ENCODE measurements at places on chromosomes 16 and 17.

GRCh38 chr17:7445619-7445968 lies 733 bp downstream of the CHRNB1 start:
- peak; percentile 42 for DNase-seq

DNA sequence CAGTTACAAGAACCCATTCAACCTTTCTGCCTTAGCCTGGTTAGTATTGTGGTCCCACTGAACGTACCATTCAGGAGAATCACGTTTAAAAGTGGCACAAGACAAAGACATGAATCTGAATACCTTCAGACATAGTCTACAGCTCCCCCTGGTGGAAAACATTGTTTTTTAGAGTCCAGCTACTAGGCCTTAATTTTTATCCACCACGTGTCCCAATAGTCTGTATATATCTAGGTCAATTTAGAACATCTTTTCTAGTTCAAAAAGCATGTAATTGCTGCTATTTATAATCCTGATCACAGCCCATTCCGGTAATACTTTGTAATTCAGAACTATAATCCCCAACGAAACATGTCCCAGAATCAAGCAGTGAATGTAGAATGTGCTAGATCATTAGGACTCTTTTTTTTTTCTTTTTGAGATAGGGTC lies 13.7 kb upstream of the GUCY2D start:
- peak; percentile 28 for DNase-seq

DNA sequence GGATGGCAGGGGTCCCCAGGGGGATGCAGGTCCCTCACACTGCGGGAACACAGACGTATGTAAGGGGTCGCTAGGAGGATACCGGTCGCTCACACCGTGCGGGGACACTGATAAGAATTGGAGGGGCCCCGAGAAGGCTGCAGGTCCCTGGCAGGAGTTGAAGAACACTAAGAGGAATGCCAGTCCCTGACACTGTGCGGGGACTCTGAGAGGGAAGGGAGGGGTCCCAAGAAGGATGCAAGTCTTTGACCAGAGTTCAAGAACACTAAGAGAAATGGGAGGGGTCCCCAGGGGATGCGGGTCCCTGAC lies 510 bp downstream of the ERCC4 start:
- no peak for DNase-seq

GRCh38 chr17:74213861-74214391 lies 555 bp downstream of the TTYH2 start:
- DNase-seq: no peak

GRCh38 chr16:56279132-56279531 lies 87.8 kb downstream of the GNAO1 start:
- DNase-seq: peak; percentile 77

DNA sequence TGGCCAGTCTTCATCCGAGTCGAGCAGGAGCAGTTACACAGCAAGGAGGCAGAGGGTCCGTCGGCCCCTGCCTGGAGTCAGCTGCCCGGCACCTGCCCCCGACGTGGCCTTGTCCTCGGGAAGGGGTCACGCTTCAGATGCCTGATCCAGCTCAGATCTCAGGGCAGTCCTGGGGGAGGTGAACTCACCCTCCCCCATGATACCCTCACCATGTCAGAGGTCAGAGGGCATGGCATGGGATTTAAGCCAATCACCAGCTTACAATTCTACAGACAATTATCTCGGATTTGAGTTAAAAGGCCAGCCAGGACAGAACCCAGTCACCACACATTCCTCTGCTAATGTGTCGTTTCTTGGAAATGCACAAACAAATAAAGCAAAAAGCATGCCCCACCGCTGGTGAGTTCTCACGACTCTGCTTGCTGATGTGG lies 211.3 kb downstream of the FOXL1 start:
- DNase-seq: no peak

DNA sequence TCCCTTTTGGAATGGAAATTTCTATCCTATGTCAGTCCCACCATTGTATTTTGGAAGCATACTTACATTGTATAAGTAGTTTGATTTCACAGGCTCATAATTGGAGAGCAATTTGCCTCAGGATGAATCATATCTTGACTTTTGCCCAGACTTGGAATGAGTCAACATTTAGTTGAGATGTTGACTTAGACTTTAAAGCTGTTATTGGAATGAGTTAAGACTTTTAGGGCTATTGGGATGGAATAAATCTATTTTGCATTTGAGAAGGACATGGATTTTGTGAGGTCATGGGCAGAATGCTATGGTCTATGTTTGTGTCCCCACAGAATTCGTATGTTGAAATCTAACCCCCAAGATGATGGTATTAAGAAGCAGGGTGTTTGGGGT lies 12.2 kb upstream of the ZNF594 start:
- no peak for DNase-seq

DNA sequence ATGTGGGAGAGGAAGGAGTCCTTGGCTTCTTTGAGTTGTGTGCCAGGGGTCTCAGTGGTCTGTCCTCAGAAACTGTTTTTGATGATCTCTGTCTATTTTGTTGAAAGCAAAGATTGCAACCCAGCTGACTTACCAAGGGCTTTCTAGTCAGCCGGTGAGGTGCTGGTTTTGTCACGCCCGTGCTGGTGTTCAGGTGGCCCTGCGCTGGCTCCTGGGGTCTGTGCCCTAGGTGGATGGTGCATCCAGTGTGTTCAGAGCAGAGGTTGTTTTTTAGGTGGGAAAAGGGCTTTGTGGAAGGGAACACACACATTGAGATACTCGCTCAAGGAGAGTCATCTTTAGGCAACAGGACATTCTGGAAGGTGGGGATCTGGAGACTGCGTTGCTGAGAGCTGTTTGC lies 51.0 kb downstream of the BANP start:
- no peak for DNase-seq

DNA sequence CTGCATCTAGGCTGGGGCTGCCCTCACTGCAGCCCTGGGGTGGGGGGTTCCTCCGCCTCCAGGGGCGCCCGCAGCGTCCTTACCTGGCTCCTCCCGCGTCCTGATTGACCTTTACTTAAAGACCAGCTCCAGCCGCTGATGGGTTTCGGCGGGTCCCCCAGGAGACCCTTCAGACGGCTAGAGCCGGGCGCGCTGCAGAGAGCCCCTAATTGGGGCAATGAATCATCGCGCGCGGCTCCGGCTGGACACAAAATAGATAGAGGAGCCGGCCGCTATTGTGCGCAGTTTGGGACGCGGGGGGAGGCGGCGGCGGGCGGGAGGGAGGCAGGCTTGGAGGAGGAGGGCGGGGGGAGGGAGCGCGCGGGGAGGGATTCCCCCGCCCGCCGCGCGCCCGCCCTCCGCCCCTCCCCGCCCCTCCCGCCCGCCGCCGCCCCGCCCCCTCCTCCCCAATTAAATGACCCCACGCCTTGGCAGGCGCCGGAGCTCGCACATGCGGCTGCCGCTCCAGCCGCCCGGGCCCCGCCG lies 56.5 kb upstream of the CIBAR2 start:
- no peak for DNase-seq

DNA sequence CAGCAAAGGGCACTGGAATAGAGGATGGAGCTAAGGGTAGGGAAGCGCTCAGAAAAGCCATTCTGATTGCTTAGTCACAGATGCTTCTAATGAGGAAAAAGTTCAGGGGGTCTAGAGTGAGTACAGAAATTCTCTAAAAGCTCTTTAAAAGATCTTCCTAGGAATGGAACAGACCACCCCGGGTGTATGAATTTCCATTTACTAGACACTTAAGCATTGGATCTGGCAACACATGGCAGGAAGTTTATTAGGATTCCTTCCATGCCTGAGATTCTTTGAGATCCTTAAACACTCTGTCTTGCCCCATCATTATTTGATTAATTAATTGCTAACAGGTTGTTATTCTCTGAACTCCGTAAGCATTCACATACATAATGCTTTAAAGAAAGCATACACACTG lies 8.5 kb downstream of the KRTAP9-7 start:
- DNase-seq: no peak

DNA sequence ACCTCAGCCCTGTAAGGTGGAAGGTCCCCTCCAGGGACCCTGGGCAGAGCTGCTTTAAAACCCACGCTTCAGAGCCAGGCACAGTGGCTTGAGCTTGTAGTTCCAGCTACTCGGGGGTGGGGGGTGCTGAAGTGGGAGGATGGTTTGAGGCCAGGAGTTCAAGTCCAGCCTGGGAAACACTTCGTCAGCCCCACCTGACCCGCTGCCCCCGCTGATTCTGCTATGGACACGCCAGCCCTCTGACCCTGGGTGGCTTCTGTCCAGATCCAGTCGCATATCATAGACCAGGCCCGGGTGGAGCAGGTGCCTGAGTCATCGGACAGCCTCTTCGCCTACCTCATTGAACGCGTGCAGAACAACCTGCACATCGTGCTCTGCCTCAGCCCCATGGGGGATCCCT lies 35.2 kb upstream of the KDM6B start:
- DNase-seq: no peak

DNA sequence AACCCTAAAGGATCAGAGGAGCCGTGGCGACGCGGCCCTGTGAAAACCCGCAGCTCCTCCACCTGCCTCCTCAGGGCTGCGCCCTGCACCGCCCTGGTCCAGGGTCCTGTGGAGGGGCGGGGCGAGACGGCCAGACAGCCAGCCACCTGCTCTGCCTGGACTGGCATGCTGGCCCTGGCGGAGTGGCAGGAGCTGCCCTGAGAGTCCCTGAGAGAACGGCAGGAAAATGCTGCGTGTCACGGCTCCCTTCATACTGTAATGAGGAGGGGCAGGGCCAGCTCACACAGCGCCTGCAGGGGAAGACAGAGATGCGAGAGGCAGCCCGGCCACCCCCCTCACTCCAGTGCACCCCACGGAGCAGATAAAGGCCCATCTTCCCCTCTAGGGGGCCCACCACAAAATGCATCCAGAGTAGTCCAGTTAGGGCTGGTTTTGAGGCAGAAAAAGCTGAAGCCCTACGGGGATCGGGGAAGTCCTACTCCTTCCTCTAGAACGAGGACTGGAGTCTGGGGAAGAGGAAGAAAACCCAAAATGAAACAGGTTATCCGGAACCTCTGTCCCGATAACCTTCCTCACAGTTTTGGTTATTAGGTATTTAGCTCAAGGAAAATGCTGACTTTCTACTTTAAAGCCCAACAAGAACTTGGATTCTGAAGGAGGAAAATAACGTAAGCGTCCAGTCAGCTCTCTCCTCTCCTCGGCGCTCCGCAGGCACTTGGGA lies 97.6 kb upstream of the DNAH17 start:
- DNase-seq: no peak

DNA sequence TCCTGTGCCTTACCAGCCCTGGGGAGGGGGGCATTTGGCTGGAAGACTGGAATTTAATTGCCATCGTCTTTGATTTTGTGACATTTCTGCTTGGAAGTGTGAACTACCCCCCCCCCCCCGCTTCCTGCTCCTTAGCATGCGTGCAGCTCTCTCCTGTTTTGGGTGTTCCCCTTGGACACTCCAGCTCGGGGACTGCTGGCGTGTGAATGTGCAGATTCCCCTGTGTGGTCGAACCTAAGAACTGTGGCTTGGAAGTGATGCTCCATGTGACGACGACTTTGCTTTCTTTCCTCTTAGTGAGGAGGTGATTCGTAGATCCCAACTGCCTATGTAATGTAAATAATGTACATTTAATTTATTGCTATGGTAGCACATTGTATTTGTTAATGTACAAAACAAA lies 26.1 kb downstream of the OR1D5 start:
- no peak for DNase-seq

GRCh38 chr17:77572065-77572601 lies 386.4 kb upstream of the TNRC6C start:
- DNase-seq: no peak

- DNase-seq: no peak
These were observed 13.2 kb downstream of the XYLT1 start for GRCh38 chr16:17457513-17457912.

DNA sequence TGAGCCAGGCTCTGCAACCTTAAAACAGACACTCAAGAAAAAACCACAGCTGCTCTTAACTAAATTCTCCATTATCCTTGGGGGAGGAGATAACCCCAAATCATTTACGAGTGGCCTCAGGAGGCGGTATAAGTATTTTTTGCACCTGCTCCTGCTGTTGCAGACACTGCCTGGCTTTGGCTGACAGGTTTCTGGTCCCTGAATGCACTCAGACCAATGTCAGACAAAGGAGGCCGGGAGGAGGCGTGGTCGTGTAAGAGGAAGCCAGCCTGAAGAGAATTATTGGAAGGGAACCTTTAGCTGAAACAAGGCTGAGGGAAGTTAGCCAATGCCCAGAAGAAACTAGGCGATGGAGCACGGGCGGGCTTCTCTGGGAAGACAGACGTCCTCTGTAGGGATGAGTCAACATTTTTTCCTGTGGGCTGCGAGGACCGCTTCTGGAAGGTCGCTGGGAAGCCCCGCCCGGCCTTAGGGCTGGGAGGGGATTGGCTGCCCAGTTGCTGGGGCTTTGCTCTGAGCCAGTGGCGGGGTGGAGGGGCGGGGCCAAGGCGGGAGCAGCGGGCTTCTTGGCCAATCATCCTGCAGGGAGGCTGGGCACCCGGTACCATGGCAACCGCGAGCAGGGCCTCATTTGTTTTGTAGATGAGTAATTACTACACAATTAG lies 82.3 kb downstream of the CCDC182 start:
- DNase-seq: peak; percentile 44

DNA sequence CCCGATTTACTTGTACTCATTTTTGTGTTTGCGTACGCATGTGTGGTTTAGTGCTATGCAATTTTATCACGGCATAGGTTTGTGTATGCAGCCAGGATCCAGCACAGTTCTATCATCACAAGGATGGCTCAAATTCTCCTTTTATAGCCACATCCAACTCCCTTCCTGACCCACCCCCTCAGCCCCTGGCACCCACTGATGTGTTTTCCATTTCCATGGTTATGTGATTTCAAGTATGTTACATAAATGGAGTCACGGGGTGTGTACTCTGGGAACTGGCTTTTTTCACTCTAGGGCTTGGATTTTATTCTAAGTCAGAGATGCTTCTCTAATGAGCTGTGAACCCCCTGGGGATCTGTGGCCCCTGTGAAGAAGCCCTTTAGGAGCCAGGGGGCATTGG lies 16.8 kb downstream of the IL4R start:
- no peak for DNase-seq

GRCh38 chr17:7704601-7705268 lies at the start of gene EFNB3:
Gene EFNB3, plus strand, starts transcription at chr17:7705202. Its CDS starts 397 bp downstream, at chr17:7705599.
- no peak for DNase-seq

DNA sequence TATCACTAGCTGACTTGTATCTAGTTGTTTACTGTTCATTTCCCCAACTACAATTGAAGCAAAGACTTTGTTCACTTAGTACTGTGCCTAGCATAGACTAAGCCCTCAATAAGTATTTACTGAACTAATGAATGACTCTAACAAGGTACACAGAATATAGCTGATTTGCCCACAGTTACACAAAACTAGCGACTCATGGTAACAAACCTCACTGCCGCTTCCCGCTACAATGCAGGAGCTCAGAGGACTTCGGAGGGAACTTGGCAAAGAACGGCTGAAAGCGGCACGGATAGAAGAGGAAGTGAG lies 524 bp downstream of the EFTUD2 start:
- no peak for DNase-seq

DNA sequence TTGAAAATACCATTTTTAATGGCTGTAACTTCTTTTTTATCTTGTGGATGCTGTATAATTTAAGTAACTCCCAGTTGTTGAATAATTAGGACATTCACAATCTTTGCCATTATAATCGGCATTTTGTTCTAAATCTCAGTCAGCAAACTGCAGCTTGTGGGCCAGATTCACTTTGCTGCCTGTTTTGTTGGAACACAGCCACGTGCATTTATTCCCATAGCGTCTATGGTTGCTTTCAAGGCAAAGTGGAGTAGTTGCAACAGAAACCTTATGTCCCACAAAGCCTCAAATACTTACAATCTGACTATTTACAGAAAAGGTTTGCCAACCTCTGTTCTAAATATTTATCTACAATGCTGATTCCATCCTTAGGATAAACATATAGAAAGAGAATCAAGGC lies 39.2 kb upstream of the TMC5 start:
- DNase-seq: no peak

Data from activated naive CD8-positive, alpha-beta T cell treated with anti-CD3 and anti-CD28 coated beads for 36 hours (primary cell).